ENCODE measurements at places on chromosomes 12 and 14. TPM values are rescaled to one million over a fixed set of nuclear protein-coding genes. Genes with fewer than 3 reads are reported as not detected.
A peak's percentile ranks its signal among the peaks of the same experiment; 100 is the strongest.

The BMP4 gene
- total RNA-seq = 0.64 TPM

The RHEBL1 gene
- 4.6 TPM for total RNA-seq

The NEUROD4 gene
- not detected for total RNA-seq

The PPP2R5E gene
- 49.6 TPM for total RNA-seq

The ACSS3 gene
- total RNA-seq = not detected

The VRTN gene
- total RNA-seq = not detected

The E2F7 gene
- 32.6 TPM for total RNA-seq

The MYH6 gene
- total RNA-seq = 0.08 TPM

The ZFHX2 gene
- 1.0 TPM for total RNA-seq

The NYNRIN gene
- 0.35 TPM for total RNA-seq

The TAS2R7 gene
- not detected for total RNA-seq

- no peak for DNase-seq
These were observed 72.5 kb downstream of the NTN4 start for GRCh38 chr12:95718006-95718431.

DNA sequence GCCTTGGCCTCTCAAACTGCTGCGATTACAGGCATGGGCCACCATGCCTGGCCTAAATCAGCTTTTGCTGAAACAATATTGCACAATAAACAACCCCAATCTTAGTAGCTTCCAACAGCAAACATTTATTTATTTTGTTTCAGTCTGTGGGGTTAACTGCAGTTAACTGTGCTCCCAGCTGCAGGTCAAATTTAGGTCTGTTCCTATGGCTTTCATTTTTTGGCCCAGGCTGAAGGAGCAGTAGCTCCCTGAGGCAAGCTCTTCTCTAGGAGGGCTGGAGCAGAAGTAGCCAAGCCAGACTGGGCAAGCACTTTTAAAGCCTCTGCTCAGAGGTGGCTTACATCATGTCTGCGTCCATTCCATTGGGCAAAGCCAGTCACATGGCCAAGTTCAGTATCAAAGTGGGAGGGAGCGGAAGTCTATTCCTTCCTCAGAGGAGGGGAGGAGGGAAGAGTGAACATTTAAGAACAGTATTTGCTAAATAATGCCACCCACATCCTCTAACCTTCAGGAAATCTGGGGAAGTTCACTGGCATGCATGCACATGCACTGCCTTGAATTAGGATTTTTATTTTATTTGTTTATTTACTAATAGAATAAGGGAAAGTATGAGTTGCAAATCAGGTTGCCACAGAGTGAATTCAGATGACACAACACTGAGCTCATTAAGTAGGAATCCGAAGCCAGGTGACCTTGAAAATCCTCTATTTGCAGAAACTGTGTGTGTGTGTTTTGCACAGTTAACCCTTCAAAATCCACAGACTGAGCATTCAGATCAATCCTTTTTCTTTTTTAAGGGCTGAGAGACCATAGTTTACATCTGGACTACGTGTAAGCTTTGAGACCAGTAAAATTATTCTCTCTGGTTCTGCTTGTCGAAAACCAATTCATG lies 122.0 kb upstream of the SEL1L start:
- no peak for DNase-seq

DNA sequence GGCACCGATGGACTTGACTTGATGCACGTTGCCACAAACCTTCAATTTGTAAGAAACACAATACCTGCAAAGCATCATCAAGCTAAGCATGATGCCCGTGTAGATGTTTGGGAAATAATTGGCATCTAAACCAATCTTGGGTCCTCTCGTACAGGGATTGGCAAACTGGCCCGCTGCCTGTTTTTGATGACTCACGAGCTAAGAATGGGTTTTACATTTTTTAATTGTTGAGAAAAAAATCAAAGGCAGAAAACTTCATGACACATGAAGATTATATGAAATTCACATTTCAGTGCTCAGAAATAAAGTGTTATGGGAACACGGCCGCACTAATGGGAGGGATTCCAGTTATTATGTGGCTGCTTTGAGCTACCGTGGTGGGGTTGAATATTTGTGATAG lies 10.9 kb downstream of the MTA1 start:
- DNase-seq = no peak

GRCh38 chr12:78062786-78063185 lies 232.1 kb downstream of the NAV3 start:
- no peak for DNase-seq

- no peak for DNase-seq
These were observed 2.3 kb downstream of the KDM2B start for GRCh38 chr12:121578230-121579189.

GRCh38 chr12:120231316-120232011 lies 30.6 kb upstream of the RPLP0 start:
- peak; percentile 67 for DNase-seq

GRCh38 chr14:81031488-81031887 lies 76.1 kb downstream of the TSHR start:
- no peak for DNase-seq

DNA sequence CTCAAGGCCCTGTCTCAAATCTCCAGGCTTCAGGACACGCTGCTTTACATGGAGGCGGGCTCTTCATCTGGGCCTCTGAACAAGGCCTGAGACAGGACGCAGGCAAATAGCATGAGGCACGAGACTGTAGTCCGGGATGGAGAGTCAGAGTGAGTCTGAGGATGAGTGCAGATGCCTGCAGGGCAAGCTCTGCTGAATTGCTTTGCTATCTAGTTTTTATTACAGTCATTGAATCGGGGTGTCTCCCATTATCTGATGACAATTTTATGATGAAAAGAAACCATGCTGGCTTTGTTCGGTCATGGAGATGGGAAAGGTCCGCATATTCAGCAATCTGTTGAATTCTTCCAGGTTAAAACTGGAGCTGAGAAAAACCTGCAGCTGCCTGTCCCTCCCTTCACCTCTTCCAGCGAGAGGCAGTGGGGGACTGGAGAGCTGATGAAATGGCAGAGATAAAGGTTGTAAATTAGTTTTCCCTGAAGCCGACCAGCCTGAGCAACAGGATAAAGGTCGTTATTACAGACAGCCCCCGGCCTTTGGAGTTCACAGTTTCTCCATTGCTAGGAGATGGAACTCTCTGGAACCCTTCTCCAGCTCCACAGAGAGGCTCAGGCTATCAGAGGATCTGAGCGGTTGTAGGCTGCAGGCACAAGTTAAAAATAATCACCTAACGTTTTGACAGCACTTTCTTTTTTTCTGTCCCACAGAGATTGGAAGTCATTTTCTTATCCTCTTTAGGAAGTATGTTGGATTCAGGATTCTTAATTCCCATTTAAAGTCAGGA lies 1.3 kb upstream of the ADGRD1 start:
- no peak for DNase-seq

GRCh38 chr14:25010471-25010870 lies 39.5 kb downstream of the STXBP6 start:
- no peak for DNase-seq

DNA sequence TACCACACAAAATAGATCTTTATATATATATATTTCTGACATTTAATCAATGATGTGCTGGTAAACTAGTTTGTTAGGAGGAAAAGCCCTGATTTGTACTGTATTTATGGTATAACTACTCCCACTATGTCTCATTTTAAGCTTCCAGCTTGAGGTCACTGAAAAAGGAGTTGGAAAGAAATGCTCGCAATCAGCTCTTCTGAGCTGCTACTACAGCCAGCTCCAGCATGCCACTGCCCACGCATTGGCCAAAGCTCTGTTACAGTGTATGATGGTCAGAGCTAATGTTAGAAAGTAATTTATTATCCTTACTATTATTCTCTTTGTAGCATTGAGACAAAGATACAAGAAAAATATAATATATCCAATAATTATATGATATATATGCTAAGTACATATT lies 55.0 kb upstream of the PCED1B start:
- no peak for DNase-seq

DNA sequence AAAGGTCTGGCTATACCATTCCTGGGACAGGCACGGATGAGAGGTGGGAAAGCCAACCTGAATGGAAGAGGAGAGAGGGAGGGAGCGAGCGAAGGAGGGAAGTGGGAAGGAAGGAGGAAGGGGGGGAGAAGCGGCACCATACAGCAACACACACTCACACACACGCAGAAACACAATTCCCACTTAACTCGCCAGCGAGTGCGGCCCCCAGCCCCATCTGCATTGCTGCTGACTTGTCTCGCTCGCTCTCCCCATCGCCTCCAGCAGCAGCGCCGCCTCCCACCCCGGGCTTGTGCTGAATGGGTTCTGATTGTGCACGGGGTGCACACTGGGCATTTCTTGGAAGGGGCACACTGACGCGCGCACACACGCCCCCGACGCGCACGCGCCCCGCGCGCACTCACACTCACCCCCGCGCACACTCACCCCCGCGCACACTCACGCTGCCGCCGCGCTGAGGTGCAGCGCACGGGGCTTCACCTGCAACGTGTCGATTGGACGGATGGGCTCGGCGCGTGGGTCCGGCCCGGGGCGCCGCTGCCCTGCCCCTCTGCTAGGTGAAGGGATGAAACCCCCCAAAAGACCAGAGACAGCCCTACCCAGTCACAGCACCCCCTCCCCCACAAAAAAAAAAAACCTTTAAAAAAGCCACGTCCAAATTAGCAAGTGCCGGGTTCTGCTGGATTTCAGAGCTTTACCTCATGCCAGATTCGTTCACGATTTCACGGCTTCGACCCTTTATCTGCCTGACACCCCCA lies 685 bp downstream of the GRIN2B start:
- no peak for DNase-seq

DNA sequence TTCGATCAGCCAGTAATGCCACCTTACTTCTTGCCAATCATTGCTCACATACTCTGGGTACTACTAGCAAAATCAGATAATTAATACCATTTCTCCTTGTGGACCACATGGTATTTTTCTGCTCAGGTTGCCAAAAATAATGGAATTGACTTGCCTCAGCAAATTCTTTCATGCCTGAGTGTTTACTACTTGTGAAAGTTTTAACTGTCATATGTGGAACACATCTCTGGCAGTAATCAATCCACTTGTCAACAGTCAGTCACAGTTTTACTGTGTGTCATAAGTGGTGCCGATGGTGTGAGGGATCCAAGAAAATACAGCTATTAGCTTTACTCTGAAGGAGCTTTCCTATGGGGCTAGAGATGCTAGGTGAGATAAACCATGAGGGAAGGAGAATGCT lies 55.3 kb upstream of the ATF1 start:
- no peak for DNase-seq

- no peak for DNase-seq
These were observed 7.3 kb downstream of the TESC start for GRCh38 chr12:117091758-117092510.

DNA sequence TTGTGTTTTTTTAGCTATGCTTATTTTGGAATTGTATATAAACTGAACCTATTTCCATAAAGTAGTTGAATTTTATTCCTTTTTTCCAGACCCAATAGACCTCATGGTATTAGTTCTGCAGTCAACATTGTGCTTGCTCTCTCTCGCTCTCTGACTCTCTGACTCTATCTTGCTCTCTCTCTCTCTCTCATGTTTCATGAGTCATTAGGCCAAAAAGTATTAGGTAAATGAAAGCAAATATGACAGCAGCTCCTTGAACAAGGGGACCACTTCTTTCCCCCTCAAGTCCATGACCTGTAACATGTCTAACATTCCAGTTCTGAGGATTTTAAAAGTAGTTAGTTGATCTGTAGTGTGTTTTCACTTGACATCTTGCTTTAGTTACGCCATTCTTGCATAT lies 14.0 kb upstream of the C12orf71 start:
- DNase-seq = no peak

DNA sequence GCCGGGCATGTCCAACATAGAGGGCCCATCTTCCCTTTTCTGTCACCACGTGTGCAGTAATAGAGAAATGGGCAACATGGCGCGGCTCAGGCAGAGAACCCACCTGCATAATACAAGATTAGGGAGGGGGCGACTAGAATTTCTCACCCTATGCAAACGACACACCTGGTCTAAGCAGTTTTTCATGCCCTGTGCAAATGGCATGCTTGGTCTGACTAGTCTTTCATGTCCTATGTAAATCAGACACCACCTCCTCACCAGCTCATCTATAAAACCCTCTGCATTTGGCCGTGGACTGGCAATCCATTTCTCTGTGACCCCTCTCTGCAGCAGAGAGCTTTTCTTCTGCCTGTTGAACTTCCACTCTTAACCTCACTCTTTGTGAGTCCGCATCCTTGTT lies 180.2 kb upstream of the PZP start:
- no peak for DNase-seq

- DNase-seq = peak; percentile 48
These were observed 172.8 kb upstream of the DCN start for GRCh38 chr12:91355150-91356006.

GRCh38 chr12:102962532-102962931 lies 5.1 kb downstream of the ASCL1 start:
- no peak for DNase-seq

DNA sequence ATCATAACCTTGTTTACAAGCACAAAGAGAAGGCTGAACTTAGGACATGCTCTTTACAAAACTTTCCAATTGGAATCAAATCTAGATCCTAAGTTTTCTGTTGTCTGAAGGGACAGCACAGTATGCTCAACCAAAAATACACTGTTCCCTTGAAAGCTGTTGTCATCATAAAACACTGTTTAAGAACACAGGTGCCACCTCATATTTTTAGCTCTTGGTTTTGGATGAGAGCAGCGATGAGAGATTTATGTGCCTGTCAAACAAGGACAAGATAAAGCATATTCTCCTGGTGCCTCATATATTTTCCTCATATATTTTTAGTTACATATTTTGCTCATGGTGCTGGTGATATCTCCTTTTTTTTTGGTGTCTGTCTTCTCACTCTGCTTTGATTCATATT lies 788.4 kb downstream of the AACS start:
- no peak for DNase-seq

DNA sequence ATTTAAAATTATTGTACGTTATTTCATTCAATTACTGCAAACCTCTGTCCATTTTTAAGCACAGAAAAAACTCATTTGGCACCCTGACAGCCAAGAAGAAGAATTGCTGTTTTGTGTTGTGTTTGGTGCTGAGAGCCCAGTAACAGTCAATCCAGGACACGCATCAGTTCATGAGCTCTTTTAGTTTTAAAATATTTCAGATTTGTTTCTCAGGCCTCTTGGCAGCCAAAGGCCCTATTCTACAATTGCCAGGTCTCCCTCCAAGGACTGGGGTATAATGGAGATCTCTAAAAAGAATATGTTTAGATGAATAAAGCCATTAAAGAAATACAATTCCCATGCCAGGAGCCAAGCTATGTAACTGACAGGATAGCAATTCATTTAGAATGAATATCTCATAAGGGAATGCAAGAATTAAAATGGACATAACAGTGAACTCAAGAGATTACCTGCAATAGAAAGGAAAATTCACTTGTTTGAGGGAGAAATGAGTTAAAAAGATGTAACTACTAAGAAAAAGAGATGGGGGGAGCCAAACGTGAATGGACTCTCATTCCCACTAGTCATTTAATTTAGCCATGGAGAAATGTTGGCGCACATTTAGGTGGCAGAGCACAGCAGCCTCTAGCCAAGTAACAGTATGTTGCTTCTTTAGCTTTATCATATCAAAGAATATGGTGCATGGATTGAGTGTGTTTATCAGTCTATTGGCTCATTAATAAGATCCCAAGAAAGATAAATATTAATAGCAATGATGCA lies 140.6 kb upstream of the PELI2 start:
- no peak for DNase-seq

DNA sequence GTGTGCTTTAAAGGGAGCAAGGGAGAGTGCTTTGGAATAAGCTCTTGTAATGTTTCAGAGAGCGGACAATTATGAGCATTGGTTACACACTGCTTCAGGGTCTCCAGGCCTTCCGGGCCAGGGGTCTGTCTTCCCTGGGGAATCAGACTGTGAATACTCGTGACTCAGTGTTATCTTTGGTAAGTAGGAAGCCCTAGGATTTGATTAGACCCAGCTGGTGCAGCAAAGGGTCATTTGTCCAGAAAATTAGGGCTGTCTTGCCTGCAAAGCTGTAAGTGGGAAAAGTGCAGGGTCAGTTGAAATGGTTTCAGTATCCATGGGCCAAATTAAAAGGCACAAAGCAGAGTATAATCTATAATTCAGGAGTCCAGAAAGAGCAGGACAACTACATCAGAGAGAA lies 475.6 kb downstream of the MED13L start:
- no peak for DNase-seq
